Stimulated activated CD8-positive, alpha-beta memory T cell treated with anti-CD3 and anti-CD28 coated beads, Interleukin-15, amount 100 ng/mL, for 4 hours (primary cell): ENCODE measurements at places on chromosomes 2 and 18.

DNA sequence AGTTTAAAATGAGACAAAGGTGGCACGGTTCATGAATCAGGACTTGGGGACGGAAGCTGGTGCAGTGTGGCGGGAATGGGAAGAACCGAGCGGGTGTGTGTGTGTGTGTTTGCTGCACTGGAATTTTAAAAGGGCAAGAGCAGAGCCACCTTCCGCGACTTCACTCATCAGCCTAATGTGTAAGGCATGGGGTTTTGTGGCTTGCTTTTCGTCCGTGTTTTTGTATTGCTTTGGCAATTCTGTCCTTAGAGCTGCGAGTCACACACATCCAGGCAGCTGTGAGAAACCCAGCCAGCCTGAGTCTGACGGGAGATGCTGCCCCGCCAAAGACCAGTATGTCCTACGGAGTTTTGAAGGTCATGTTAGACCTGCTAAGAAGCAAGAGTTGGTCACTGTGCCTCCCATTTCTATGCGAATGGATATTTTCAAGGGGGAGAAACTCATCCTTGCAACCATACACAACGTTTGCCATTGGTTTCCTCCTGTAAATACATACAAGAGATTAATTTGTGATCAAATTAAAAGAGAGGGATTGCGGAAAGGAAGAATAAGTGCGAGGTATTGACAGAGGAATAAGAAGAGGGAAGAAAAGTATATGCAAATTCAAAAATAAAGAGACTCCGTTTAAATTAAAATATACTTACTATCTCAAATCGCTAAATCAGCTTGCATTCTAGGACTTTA lies 665 bp upstream of the CACNB4 start:
- DNase-seq, result no peak

GRCh38 chr2:39595116-39595515 lies 70.6 kb upstream of the TMEM178A start:
- DNase-seq, result no peak

DNA sequence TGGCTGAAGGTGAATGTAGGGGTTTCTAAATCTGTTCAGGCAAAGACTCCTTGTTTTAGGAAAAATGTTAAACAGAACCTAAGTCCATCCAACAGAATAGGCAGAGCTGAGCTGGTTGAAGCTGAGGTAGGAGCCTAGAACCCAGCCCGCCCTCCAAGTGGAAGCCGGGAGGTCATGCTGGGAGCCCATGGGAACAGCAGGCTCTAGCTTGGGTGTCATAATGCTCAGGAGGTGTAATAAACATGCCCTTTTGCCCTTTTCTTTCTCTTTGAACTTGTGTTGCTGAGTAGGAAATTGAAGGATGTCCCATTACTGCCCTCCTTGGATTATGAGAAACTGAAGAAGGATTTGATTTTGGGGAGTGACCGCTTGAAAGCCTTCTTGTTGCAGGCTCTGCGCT lies 60.3 kb downstream of the ARMC9 start:
- no peak for DNase-seq

DNA sequence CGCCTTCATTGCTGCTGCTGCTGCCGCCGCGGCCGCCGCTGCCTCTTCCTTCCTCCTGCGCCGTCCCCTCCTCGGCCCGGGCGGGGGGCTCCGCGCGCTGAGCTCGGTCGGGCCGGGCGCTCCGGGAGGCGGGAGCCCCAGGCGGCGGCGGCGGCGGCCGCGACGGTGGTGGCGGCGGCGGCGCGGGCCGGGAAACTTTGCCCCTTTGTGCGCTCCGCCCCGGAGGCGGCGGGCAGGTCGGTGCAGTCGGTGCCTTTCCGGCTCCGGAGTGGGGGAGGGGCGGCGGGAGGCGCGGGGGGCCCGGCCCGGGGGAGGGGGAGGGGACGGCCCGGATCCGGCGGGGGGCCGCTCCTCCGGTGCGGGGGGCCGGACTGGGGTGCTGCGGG lies 205 bp downstream of the TET3 start:
- no peak for DNase-seq

- DNase-seq, result no peak
Measured at GRCh38 chr2:218471036-218471435, 52.1 kb downstream of the VIL1 start.
